NCI-H1092 (cell line): ENCODE measurements at places on chromosomes 2 and 18.

GRCh38 chr2:212033888-212034287, 504.7 kb downstream of the ERBB4 start:
- DNase-seq, result no peak

DNA sequence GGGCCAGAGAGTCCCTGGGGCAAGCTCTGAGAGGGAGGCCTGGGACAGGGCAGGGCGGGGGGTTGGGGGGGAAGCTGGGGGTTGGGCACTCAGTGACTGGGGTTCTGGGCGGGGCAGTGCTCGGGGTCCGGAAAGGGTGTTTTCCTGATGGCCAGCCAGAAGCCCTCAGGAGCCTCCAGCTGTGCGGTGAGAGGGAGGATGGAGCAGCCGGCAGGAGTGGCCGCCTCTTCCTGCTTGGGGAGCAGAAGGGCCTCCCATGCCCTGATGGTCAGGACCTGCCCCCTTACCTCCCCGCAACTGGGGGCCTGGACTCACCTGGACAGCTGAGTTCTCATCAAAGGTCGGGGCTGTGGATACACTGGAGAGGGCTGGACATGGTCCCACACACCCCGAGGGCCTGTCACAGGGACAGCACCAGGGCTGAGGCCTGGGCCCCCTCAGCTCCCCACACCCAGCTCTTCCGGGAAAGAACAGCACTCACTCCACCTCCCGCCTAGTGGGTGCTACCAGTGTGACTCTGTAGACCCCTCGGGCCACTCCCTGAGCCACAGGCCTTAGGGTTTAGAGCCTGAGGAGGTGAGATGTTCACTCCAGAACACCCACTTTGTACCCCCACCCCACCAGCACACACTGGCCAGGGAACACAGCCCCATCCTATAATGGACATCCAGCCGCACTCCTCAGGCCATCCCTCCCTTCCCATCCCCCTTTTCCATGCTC, 6.7 kb downstream of the SFTPB start:
- no peak for DNase-seq

DNA sequence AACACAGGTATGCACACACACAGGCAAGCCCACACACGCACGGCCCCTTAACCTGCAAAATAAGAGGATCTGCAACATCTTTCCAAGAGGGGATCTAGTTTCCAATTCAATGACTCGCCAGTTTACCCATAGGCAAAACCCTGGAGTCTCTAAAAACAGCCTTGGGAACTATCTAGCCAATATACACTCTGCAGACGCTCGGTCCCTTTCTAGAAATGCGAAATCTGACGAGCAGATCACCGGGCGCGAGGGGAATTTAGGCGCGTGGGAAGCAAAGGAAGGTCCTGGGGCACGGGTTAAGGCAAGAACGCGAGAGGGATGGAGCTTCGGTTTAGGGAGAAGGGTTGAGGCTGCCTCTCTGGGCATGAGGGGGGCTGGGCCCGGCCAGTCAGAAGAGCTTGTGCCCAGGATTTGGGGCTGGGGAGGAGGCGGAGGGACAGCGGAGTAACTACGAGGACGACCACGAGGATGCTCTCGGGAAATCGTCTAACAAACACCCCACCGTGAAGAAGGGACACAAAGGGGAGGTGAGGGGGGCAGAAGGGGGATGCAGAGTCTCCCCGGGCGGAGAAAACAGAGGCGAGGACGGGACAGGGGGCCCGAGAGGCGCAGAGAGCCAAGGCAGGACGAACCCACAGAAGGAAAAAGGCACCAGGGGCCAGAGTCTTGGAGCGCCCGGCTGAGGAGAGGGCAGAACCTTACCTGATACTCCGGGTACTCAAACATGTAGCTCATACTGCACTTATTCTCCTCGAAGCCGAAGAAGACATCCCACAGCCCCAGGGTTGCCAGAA, 542 bp downstream of the PGAP1 start:
- peak; percentile 15 for DNase-seq

DNA sequence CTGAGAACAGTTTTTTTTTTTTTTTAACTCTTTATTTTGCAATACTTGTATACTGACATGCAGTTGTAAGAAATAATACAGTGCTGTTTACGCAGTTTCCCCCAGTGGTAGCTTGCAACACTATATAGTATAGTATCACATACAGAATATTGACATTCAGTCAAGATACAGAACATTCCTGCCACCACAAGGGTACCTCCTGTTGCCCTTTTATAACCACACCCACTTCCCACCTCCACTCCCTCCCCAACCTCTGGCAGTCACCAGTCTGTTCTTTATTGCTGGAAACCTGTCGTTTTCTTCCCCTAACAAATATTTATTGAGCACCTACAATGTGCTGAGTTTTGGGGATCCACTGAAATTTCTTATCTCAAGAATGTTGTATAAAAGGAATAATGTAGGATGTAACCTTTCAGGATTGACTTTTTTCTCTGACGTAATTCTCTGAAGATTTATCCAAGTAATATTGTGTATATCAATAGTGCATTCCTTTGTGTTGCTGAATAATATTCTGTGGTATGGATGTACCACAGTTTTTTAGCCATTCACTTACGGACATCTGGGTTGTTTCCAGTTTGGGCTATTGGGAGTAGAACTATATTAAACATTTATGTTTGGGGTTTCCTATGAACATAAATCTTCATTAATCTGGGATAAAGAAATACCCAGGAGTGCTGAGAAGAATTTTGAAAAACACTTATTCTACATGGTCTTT, 51.4 kb upstream of the EML6 start:
- DNase-seq, result no peak

DNA sequence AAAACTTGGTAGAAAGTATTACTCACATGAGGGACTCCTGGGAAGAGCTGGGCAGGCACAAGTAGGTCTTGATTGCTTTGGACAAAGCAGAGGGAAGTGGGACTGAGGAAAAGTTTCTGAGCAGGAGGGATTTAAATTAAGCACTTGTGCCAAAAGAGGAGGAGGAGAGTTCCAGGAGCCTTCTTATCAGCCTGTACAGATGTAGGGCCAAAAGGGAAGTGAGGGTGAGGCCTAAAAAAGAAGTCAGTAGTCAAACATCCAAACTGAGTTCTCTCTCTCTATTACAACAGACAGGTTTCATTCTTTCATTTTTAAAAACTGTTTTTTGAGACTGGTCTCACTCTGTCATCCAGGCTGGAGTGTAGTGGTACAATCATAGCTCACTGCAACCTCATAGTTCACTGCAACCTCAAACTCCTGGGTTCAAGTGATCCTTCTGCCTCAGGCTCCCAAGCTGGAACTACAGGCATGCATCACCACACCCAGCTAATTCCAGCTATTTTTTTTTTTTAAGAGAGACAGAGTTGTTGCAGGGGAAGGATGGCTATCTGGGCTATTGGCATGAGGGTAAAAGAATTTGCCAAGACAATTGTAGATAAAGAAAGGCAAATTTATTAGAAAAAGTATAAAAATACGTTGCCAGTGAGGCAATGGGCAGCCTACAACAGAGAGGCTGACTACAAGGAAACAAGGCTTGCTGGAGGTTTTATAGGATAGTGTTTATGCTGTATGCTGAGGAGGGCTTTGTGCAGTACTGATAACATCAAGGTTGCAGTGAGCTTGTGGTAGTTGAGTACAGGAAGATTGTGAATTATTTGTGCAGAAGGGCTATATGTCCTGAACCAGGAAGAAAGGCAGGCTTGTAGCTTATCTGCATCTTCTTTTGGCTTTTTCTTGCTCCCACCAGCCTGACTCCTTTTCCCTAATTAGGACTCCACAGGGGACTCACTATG, 29.0 kb downstream of the CFAP210 start:
- no peak for DNase-seq

DNA sequence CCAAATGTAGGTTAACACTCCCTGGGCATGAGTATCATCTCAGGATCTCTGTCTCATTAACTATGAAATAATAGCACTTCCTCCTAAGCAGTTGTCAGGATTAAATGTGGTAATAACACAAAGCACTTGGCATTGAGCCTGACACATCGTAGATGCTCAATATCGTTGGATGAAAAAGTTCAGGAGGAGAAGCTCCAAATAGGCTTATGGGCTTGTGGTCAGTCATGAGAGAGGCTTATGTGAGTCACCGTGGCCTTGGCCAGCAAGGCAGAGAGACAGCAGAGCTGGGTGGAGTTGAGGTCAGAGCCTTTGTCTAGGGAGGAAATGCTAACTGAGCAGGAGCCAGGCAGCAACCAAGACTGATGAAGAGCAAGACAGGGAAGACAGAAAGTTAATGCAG, 68.3 kb upstream of the PPM1B start:
- no peak for DNase-seq

- no peak for DNase-seq
Observed at GRCh38 chr2:236687296-236687965, 117.8 kb downstream of the ACKR3 start.

DNA sequence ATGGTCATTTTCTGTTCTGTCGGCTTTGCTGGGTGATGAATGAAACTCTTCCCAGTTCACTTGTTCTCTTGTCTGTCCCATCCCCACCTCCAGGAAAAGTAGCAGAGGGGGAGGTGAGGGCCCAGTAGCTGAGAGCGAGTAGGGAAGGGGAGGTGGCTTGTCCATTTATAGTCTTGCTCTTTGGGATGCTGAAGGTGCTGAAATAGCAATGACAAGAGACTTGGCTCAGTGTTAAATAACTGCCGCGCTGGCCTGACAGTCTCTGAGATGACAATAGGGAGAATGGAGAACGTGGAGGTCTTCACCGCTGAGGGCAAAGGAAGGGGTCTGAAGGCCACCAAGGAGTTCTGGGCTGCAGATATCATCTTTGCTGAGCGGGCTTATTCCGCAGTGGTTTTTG, at the start of gene SMYD1:
TSS of gene SMYD1 (plus strand) at position 228 of the 400 bp plus-strand sequence. CDS start at position 268, 40 bp downstream.
- DNase-seq, result no peak

GRCh38 chr2:171289316-171289715, 128.6 kb upstream of the TLK1 start:
- no peak for DNase-seq

- DNase-seq, result no peak
Observed at GRCh38 chr2:148860037-148860436, 15.0 kb upstream of the KIF5C start.

GRCh38 chr2:42853549-42854206, 61.3 kb upstream of the HAAO start:
- no peak for DNase-seq

- DNase-seq, result no peak
Observed at GRCh38 chr2:17093712-17094111, 424.5 kb downstream of the RAD51AP2 start.

DNA sequence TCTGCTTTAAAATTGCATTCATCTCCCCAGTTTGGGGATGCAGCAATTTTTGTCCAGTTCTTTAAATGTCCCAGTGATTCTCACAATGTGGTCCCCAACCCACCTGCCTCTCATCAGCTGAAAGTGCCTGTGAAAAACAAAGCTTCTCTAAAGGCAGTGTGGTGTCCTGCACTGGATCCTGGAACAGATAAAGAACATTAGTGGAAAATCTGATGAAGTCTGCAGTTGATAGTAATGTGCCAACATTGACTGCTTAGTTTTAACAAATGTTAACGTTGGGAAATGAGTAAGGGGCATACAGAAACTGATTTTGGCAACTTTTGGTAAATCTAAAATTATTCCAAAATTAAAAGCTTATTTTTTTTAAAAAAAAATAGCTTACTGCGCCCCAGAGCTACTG, 9.3 kb downstream of the FZD5 start:
- DNase-seq, result no peak

GRCh38 chr2:88545118-88545517, 82.1 kb downstream of the EIF2AK3 start:
- DNase-seq, result no peak

DNA sequence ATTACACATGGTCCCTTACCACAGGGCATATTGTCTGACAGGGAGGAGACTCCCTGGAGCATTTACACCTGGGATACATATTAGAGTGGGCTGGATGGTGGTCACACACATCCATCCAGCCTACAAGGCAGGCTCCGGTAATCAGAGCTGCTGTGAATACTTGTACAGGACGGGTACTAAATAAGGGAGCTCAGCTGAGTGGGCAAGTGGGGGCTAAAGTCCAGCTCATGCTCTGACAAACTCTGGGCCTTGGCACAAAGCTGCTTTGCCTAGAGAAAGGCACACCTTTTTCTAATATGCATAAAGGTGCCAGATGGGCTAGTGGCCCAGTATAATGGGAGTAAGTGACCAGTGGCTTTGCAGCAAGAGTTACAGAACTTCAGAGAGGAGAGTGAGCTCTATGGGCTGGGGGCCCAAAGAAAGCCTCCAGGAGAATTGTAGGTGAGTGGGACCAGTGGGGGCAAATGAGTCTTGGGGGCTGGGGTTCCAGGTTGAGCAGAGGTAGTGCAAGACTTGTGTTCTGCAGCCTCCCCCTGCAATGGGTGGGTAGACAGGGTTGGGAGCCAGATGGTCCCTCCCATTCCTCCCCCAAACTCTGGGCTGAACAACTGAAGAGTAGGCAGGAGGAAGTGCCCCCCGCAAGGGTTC, 1.6 kb downstream of the TMEM198 start:
- DNase-seq, result no peak

DNA sequence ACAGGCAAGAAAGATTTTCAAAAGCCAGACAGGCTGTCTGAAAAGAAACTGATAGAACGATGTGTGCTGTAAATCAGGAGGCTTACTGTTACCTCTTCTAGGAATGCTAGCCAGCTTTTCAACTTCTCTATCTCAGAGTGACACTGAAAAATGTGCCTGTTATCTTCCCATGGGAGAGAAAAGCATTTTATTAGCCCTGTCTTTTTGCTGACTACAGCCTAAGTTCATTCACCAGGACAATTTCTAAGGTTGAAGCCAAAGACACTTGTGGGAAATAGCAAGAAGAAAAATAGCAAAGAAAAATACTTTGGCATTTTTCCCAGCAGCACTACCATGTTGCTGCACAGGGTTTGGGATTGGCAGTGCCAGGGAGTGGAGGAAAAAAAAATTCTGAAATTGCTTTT, 34.0 kb downstream of the ABCB11 start:
- no peak for DNase-seq

GRCh38 chr2:7752291-7752690, 835.1 kb downstream of the RNF144A start:
- no peak for DNase-seq

- DNase-seq, result no peak
Observed at GRCh38 chr18:1998121-1998520, 573.2 kb downstream of the METTL4 start.

GRCh38 chr2:43220760-43221123, 5.7 kb downstream of the ZFP36L2 start:
- DNase-seq, result no peak

DNA sequence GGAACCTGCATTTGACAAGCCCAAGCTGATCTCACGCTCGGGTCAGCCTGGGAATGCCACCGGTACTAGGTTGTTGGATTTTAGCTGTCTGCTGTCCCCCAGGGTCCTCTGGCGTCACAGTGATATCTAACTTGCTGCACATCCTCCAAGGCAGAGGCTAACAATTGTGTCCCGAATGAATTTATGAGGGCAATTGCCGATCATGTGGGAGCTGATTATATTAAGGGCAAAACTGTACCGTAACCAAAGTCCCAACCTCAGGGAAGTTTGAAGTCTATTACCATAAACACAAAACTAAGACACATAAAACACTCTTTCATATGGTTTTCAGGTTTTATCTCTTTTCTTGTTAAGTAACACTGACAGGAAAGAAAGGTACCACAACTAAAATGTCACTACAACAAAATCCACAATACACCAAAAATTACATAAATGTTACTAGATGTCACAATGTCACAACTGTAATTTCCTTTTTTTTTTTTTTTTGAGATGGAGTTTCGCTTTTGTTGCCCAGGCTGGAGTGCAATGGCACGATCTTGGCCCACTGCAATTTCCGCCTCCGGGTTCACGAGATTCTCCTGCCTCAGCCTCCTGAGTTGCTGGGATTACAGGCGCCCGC, 6.7 kb downstream of the UXS1 start:
- no peak for DNase-seq
